ENCODE measurements at places on chromosomes 6 and 20. TPM values are rescaled to one million over a fixed set of nuclear protein-coding genes. Genes with fewer than 3 reads are reported as not detected.
A peak's percentile ranks its signal among the peaks of the same experiment; 100 is the strongest.

ZBTB9 gene
- polyA plus RNA-seq = 16.9 TPM

C6orf15 gene
- not detected for polyA plus RNA-seq

ANGPT4 gene
- 1.2 TPM for polyA plus RNA-seq

TEAD3 gene
- polyA plus RNA-seq = 16.2 TPM

FAM217A gene
- 35.3 TPM for polyA plus RNA-seq

DNA sequence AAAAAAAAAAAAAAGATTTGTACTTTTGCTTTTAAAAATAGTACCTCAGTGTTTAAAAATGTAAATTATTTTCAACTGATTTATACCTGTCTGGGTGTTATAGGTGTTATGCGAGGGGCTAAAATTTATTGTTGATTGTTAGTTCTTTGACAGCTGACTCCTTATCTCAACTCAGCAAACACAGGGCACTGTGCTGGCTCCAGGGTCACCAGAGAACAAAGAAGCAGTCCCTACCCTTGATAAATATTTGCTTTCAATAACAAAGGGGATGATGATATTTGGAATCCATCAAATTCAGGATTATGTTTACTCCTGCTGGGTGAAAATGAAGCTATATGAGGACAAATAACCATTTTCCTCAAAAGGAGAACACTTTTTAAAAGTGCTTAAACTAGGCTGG is 34.2 kb upstream of the KAT14 start:
- DNase-seq = no peak

DNA sequence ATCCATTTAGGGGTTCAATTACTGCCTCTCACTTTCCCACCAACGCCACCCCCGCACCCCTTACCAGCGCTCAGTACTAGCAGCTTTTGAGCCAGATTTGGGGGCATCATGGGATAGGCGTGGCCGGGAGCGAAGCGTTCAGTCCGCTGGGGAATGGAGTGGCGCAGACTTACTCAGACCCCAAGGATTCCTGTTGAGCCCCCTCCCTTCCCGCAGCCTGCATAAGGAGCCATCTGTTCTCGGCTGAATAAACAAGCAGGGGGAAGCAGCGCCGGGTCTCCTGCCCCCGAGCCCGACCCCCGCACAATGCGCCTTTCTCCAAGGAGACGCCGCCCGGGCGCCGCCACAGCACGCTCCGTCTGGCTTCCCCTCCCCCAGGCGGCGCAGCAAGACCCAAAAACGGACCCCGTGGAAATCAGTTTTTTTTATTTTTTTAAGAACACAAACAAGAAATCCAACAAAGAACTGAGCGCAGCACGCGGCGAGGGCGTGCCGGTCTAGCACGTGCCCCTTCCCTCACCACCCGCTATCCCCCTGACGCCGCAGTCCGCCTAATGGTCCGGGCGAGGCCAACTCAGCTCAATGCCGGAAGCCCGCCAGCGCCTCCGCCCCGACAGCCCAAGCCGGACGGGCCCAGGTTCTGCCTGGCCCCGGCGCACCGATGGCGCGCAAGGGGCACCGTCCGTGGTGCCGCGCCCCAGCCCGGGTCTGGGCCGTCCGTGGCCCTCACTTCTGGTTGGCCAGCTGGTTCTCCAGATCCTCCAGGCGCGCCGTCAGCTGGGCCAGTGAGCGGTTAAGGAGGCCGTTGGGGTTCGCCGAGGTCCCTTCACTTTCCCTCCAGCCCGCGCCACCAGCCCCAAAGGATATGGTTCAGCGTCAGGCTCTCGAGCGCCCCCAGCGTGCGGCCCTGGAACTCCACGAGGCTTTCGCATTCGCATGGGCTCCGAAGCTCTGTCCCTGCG is 13.3 kb upstream of the RBPJL start:
- peak; percentile 90 for DNase-seq

GRCh38 chr20:57038608-57039440 is 227.6 kb downstream of the BMP7 start:
- DNase-seq = no peak

DNA sequence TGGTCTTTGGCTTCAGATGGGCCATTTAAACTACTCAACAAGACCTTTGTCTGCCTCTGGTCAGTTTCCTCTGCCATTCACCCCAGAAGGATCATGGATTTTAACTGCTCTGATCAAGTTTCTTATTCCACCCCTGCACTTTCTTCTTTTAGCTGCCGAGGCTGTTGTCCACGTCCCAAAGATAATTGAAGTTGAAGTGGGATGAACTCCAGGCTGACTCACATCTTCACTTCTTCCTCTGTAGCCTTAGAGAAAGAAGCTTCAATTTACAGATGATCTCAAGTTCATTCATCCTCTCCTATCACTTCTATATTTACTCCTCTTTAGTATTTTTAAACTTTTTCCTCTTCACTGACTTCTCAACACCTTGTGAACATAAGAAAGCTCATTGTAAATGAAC is 651.6 kb downstream of the UTRN start:
- DNase-seq = no peak

DNA sequence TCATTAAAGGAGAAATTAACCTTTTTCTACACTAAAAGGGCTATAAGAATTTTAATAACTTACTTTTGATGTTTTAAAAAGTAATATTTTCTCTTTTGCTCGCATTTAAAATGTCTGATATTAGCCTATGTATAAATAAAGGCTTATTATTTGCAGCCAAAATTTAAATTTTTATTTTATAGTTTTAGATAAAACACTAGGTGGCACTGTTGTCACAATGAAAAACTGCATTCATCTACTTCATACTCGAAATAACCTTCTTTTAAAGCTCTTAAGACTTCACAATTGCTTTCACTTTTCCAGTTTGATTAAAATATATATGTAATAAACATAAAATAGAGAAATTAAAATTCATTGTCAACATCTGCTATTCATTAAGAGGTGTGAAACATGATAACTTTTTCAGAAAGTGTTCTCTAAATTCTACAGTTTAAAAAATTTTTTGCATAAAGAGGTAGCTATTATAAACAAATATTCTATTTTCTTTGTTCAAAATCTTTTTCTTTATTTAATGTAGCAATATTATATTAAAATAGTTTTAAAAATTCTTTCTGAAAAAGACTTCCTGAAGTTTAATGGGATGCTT is 78.8 kb upstream of the DEFB112 start:
- no peak for DNase-seq

DNA sequence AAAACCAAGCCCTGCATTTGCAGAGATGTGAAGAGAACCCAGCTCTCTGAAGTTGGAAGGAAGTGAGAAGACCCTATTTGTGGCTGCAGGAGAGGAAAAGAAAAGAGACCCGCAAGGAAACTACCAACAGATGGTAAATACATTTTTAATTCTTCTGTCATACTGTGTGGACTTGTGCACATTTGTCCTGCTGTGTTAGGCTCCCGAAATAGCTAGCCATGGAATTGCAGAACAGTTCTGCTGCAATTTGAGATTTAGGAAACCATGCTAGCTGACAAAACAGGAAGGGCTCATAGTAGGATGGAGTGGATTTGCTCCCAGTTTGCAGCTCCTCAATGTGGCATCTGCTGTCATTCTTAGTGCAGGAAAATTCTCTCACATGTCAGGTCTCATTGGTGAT is 12.1 kb upstream of the ATXN1 start:
- no peak for DNase-seq

DNA sequence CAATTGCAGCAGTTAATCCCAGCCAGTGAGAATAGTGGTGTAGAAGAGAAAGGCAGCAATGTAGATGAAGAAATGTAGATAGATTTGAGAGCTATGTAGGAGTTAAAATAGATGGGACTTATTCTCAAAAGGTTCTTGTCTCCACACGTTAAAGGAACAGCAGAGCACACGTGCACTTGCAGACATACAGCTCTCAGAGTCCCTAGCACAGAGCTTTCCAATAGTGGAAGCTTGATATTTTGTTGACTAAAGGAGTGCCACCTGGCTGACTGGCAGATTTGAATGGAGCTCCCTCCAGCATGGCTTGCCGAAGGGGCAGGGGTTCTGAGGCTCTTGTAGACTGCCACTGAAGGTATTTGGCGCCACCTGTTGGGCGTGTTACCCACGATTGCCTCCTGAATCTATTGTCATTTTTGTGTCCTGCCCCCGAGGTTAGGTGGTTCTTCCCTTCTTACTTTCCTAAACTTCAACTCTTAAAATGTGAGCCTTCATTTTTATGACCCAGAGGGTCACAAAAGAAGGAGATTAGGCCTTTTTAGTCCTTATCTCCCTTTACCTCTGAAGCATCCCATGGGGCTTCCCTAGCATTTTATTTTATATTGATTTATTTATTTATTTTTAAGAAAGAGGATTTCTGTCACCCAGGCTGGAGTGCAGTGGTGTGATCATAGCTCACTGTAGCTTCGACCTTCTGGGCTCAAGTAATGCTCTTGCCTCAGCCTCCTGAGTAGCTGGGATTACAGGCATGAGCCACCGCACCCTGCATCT is 16.4 kb downstream of the BRD2 start:
- peak; percentile 96 for DNase-seq

DNA sequence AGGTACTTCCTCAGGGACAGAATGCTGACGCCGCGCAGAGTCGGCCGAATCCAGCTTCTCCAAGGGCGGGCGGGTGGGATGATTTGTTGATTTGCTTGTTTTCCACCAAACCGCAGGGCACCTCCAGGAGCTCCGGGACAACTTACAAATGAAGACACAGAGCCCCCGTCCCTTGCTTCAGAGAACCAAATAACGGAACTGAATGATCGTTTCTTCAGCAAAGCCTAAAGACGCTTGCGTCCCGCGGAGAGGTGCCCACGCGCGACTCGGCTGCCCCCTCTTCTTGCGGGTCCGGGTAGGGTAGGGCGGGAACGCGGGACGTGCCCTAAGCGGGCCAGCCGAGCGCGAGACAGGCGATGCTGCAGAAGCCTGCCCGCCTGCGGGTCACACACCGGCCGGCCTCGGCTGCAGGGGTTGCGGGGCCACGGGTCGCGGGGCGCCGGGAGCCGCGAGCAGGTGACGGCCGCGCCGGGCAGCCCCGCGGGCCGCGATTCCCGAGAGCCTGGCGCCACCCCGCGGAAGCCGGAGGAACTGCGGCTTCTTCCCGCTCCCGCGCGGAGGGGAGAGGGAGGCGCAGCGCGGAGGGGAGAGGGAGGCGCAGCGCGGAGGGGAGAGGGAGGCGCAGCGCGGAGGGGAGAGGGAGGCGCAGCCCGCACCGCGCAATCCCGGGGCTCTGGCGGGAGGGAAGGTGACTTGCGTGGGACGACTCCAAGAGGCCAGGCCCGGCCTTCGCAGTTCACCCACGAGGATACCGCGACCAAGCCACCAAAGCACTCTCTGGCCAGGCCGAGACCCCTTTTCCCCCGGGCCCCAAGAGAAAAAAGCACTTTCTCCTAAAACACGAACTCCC is 7.7 kb upstream of the FOXF2 start:
- DNase-seq = peak; percentile 69

GRCh38 chr6:166275714-166276166 is 32.5 kb downstream of the PRR18 start:
- DNase-seq = peak; percentile 79

GRCh38 chr6:104705095-104705707 is 154.5 kb downstream of the HACE1 start:
- no peak for DNase-seq

DNA sequence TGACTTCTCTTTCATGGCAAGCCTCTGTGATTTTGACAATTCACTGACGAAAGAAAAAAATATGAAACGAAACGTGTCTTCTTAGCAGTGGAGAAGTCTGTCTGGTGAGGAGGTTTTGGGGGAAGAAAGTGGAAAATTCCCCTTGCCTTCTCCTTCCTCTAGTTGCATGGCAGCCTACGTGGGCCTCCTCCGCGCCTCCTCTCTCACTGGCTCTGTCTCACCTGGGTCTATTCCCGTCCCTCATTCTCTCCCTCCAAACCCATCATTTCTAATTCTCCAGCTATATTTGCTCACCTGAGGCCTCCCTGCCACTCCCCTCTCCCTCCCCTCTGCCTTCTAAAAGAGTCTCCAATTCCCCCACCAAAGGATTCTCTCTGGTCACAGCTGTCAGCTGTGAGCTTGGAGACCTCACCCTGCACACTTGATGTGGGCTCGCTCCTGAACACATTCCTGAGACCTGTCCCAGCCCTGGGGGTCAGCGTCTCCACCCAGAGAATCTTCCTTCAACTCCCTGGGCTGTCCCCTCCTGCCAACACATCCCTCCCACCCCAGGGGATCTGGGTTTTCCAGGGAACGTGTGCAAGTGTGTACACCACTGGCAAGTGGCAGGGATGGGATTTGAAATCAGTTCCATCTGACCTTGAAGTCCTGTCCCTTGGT is 159.6 kb upstream of the PMEPA1 start:
- no peak for DNase-seq

DNA sequence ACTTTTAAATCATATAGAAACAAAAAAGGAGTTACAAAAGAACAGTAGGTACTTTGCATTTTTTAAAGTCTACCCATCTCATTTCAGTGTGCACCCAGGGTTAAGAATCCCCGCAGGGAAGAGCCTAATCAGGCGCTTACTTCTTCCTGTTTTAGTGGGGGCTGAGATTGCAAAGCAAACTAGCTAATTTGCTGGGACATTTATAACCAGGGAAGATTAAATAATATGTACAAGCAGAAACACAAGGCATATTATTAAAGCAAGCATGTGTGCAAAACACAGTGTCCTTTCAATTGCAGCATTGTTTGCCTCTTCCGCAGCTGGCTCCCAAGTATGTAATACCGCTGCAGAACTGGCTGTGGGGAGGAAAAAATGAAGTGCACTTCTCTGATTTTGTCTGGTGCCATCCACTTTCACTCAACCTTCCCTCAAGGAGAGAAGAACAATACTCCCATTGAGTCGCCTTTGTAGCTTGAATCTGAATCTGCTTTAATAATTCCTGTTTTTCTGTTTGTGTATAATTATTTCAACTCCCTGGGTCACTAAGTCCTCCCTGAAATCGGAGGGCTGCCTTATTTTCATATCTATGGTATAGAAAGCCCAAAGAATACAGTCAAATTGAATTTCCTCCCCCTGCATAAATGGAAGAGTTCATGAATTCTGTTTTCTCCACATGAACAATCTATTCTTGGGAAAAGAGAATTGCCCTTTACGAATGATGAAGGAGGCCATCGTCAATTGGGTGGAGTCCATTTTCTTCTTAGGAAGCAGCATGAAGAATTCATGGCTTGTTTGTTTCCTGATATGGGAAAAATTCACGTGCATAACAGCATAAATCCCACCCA is 23.3 kb upstream of the BCAS1 start:
- no peak for DNase-seq

GRCh38 chr6:133358574-133359150 is 117.5 kb downstream of the EYA4 start:
- DNase-seq = no peak

GRCh38 chr6:130761286-130761685 is 65.9 kb upstream of the SMLR1 start:
- DNase-seq = no peak

DNA sequence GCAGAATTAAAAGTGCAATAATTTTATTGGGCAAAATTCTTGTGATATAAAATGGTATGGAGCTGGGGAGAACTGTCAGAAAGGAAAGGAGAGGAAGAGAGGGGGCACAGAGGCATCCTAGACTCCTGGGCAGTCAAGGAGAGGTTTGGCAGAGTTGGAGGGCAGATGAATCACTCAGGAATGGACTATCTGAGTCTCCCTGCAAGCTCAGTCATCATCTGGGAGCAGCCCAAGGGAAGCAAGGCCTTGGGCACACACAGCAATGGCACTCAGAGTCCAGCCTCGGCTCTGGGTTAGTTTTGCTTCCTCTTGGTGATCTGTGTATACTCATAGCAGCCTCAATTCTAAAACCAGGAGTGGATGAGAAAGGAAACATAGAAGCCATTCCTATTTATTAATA is 67.2 kb downstream of the SLC22A1 start:
- DNase-seq = no peak
